ENCODE measurements at places on chromosomes 4 and X.

DNA sequence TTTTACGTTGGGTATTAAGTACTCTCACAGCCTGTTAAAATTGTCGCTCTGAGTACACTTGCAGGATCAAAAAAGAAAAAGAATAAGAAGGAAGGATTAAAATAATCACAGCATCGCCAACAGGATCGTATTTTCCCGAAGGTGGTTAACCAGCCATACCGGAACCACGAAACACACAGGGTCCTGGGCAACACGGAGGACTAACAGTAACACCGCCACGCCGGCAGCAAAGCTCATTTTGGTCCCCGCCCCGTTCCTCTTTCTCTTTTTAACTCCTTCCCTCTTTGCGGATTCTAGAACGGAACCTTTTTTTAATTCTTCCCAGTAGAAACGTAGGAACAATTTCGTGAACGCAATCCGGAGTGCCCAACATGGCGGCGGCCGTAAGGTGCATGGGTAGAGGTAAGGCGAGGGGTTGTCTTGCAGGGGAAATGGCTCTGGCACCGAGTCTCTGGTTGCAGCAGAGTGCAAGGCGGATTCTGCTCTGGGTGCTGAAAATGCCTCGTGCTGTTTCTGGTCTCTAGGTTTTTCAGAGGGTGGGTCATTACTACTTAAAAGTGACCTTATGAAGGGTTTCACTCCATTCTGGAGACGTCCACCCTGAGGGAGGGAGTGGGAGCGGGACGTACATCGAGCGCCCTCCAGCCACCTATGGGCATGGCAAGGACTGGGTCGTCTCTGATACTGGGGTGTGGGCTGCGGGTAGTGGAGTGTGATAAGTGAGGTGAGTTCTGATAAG, at the start of gene MRPL1:
Gene MRPL1, plus strand, starts transcription at position 353 of the 739 bp plus-strand sequence. Its CDS starts 19 bp downstream, at position 372.
- peak; percentile 81 for DNase-seq

GRCh38 chrX:78092296-78092695, 11.8 kb upstream of the PGK1 start:
- no peak for DNase-seq

DNA sequence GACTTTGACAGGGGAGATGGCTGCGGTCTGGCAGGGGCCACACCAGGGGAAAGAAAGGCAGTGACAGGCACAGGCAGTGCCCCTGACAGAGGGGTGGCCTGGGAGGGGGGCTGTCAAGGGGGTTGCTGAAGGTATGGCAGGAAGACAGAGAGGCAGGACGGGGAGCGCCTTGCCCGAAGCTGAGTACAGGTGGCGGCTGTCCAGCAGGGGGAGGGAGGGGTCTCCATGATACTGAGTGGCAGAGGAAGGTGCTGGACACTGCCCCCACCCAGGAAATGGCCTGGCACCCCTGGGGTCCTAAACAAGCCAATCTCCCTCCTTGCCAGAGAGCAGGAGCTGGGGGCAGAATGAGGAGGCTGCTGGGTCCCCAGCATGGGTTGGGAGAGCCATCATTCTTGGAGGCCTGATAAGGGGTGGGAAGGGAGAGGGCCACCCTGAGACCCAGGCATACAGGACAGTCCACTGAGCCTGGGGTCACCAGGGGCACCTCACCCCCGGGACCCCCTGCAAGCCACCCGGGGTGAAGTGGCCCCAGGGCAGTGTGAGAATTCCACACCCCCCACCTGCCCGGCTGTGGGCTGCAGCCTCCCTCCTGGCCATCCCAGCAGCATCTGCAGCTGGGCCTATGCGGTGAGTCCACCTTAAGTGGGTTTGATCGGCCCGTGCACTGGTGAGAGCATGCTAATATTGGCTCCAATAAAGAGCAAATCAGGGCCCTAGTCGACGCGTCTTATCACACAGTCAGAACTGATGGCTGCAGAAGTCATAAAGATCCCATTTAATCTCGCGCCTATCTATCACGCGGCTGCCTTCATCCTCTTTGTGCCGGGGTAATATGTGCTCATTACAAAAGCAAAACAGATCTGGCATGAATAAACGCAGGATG, 108.5 kb downstream of the FAM53A start:
- no peak for DNase-seq

GRCh38 chr4:39353478-39354253, 12.5 kb downstream of the RFC1 start:
- DNase-seq: no peak

DNA sequence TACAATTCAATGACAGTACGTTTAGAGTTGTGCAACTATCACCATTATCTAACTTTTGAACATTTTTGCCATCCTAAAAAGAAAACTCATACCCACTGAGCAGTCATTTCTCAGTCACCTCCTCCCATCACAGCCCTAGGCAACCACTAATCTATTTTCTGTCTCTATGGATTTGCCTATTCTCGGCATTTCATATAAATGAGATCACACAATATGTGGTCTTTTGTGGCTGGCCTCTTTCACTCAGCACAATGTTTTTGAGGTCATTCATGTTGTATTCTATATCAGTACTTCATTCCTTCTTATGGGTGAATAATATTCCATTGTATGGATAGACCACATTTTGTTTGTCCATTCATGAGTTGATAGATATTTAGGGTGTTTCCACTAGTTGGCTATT, 103.0 kb downstream of the PPEF1 start:
- DNase-seq: no peak

DNA sequence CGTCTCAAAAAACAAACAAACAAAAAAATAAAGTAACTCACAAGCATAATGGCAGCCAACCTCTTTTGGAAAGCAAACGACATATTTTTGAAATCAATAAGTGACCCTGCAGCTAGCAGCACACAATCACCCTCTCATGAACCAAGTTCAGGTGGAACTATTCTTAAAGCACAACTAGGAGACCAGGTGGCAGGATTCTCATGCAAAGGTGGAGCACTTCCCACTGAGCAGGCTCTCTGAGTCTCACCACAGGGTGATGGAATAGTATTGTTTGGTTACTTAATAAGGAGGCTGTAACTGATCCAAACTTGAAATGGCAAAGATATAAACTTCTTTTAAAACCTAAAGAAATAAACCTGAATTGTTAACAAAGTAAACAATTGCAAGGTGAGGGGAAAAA, 1293.1 kb downstream of the PCDH19 start:
- no peak for DNase-seq

GRCh38 chrX:94961730-94962129, 1287.7 kb downstream of the FAM133A start:
- no peak for DNase-seq

DNA sequence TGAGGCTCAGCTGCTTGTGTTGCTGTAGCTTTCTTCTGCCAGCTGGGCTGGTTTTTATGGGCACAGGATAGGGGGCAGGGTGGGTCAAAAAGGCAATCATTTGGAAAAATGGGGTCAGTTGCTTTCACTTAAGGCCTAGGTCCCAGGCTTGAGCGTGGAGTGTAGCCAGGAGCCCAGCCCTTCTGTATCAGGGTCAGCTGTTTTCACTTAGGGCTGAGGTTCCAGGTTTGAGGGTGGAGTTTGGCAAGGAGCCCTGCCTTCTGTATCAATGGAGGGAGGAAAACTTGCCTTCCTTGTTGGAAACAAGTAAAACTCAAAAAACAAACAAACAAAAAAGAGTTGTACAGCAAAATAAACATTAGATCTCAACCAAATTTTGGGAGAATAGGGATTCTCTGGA, 37.0 kb upstream of the UGT8 start:
- DNase-seq: no peak

- DNase-seq: no peak
Observed at GRCh38 chr4:3857269-3857926, 91.2 kb downstream of the ADRA2C start.

DNA sequence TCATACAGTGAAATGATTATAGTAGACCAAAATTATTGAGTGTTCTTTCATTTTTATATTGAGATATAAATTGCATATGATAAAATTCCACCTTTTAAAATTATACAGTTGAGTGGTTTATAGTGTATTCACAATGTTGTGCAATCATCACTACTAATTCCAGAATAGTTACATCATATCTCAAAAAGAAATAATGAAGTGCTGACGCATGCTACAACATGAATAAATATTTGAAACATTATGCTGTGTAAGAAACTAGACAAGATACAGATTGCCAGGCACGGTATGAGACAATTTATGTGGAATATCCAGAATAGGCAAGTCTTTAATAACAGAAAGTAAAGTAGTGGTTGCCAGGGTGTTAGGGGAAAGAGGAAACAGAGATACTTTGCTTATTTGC, 871.7 kb downstream of the FAM133A start:
- no peak for DNase-seq

DNA sequence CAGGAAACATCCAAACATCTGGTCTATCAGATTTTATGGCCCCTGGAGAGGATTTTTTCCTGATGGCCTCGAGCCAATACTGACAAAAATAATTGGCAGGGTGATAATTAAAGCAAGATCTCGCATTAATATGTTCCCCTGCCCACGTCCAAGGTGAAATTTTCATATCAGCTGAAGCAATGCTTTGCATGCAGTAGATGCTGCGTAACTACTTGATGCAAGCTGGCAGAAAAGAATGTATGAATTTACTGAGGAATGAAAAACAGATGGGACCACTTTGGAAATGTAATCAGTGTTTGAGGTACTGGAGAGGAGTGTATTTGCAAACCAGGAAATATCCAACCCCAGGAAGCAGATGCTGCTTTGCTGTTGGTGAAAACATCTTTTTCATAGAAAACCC, 36.8 kb upstream of the REST start:
- DNase-seq: no peak

DNA sequence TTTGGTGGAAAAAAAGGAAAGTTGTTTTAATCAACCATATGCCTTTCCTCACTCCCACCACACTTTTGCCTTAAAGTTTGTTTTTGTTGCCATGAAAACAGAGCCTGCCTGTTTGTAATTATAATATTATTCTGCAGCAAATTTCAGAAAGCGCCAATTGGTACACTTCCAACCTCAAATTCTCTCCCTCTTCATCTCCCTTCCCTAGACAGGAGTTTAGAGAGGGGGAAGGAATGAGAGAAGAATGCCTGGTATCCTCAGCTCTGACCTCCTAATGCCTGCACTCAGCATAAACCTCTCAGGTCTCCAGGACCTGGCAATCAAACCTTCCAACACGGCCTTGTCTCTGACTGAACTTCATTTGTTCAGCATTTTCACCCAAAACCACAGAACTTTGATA, 138.4 kb upstream of the HCCS start:
- DNase-seq: no peak

DNA sequence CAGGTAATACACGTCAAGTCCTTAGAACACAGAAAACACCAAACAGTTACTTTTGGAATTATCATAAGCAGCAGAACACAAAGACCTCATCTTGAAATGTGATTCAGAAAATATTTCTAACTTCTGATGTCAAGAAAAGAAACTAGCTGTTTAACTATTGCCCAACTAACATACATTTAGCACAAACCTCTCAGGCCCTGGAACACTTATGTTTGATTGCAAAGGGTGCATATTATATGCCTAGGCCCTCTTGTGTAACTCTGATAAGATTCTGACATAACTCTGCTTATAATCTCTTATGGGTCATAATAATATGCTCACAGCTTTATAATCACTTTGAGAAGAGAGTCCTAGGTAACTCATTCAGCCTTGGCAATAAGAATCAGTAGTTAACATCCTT, 62.6 kb downstream of the TBC1D9 start:
- no peak for DNase-seq

- no peak for DNase-seq
Observed at GRCh38 chrX:39728025-39728424, 369.7 kb downstream of the BCOR start.

DNA sequence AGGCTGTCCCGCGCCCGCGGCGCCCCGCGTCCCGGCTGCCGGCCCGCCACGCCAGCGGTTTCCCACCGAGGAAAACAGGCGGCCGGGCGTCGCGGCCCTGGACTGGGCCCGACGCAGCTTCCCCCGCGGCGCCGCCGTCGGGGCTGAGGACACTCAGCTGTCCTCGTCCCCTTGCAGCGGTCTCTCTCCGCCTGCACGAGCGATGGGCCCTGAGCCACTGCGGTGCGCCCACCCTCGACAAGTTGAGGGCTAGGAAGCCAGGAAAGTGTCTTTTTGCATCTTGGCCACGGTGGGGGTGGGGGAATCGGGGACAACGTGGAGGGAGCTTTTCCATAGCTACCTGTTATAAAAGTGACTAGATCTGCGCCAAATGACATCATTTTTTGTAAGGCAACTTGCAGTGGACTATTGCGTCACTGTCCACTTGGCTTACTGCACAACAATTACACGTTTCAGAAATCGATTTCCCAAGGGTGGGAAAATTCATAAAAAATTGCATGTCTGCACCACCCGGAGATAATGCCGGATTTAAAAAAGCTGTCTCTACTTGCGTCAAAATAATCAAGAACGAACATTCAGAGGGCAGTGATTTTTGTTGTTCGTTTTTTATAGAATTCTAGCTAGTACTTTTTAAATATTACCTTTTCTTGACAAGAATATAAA, 1.1 kb downstream of the KLHL15 start:
- no peak for DNase-seq

DNA sequence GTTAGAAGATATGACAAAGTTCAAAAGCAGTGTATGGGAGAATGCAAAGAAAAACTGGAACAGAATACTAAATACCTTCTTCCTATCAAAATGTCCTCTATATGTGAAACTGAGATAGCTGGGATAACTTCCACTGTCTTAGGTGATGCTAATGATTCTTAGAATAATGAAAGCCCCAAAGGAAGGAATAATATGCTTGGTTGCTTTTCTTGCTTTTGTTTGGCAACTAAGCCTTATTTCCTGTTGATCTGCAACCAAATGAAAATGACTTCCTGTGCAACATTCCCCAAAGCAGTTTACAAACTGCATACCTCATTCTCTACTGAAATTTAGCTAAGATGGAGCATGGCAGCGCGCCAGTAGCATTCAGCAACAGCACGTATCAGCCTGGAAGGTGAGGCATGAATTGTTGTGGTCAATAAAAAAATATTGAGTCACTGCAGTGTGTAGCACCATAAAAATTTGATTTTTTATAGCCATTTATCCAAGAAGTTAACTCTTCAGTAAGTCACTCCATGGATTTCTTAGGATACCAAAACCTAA, 18.7 kb downstream of the NDNF start:
- no peak for DNase-seq

DNA sequence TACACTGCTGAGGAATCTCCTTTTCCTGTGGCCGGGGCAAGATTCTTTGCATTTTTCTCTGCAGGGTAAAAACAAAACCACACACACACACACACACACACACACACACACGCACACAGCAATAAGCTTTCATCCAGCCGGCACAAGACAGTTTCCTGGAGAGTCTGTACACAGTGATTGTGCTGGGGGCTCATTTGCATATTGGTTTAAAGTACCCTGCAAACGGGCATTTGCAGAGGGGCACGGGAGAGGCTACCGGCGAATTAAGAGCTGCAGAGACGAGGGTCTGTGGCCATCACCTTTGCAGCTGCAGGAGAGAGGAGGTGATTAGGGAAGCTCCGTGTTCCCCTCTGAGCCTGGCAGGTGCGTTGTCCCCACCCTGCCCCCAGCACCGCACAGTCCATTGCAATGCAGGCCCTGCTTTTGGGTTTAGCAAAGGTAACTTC, 219.9 kb downstream of the SHOX start:
- no peak for DNase-seq

Data from activated T-helper 9 cell treated with anti-CD3 and anti-CD28 coated beads, Interleukin-2, amount 50 U/mL, for 16 hours (primary cell).